ENCODE measurements at places on chromosomes 3 and 15. TPM values are rescaled to one million over a fixed set of nuclear protein-coding genes. Genes with fewer than 3 reads are reported as not detected.
A peak's percentile ranks its signal among the peaks of the same experiment; 100 is the strongest.

MFSD1 gene
- 108 TPM for total RNA-seq

DNA sequence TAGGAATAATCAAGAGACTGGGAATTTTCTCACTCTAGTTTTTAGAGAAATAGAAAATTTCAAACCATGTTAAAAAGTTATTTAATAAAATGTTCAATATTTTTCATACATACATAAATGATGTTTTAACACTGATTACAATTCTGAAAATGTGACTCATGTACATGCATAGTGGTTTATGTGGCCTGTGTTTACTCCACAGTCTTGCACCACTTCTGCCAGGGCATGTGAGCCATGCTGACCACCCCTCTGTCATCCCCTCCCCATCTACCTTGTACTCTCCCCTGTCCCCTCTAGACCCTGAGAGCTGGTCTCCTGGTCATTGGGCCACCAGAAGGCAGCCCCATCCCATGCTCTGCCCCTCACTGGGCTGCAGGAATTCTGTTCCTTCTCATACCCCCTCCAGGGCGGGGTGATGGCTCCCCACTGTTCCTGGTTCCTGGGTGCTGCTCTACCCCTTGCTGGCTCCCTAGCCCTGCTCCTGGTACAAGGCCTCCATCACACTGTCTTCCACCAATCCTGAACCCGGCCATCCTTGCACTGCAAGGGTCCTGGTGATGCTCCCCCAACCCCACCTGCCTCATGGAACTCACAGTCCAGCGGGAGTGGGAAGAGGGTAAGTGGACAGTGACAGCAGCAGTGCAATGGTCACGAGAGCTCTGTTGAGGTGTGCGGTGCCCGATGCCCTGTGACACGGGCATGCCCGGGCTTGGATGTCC, 24.2 kb upstream of the SLC41A3 start:
- no peak for DNase-seq

GRCh38 chr3:190497811-190498210, 16.1 kb upstream of the IL1RAP start:
- no peak for DNase-seq

GRCh38 chr3:54447427-54447826, 325.1 kb downstream of the CACNA2D3 start:
- DNase-seq: no peak

- no peak for DNase-seq
Measured at GRCh38 chr3:13884851-13885703, 5.2 kb upstream of the WNT7A start.

DNA sequence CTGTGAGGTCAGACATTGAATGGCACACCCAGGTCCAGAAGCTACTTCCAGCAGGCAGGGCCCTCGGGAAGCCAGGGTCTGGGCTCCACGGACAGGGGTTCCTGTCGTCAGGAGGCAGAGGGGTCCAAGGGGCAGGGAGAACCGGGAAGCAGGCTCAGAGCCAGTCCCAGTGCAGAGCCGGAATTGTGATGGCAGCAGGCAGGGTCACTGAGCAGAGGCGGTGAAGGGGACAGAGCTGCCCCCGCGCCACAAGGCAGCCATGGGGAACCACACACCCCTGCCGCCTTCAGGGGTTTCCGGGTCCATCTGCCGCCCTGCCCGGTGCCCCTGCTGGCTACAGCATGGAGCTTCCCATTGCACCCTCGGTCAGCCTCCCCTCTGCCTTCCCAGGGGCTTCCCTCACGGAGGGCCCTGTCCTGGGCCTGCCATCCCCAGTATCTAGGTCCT, 136.9 kb downstream of the NSMCE3 start:
- no peak for DNase-seq

GRCh38 chr15:93759629-93760028, 471.7 kb upstream of the MCTP2 start:
- no peak for DNase-seq

SEMA6D gene
- under 0.01 TPM for total RNA-seq

RTP3 gene
- total RNA-seq: not detected

- DNase-seq: peak; percentile 13
Measured at GRCh38 chr15:78726870-78727551, 84.3 kb downstream of the ADAMTS7 start.

- DNase-seq: no peak
Measured at GRCh38 chr3:137998121-137999042, 11.6 kb upstream of the CLDN18 start.

- DNase-seq: no peak
Measured at GRCh38 chr15:73694419-73694818, 10.2 kb downstream of the CD276 start.

- DNase-seq: no peak
Measured at GRCh38 chr3:183210862-183211341, 42.2 kb upstream of the B3GNT5 start.

DNA sequence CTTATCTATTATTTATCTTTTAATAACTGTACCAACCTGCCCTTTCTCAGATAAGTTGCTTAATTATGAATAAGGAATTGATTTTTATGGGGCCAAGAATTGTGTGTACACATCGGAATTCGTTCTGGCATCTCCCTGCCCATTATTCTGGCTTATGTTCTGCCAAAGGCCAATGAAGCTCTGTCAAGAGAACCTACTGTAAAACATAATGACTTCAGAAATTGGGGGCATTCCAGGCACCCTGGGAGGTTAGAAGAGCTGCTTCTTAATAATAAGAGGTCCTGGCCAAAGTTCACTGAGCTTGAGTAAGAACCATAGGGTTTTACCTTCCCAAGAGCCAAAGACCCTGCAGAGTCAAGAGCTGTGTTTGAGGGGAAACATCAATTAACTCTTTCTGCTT, 261.7 kb downstream of the SLC9A9 start:
- DNase-seq: no peak

GRCh38 chr15:74392451-74392830, 25.0 kb upstream of the CYP11A1 start:
- DNase-seq: no peak

GRCh38 chr3:126959921-126960603, 22.9 kb upstream of the PLXNA1 start:
- no peak for DNase-seq

DNA sequence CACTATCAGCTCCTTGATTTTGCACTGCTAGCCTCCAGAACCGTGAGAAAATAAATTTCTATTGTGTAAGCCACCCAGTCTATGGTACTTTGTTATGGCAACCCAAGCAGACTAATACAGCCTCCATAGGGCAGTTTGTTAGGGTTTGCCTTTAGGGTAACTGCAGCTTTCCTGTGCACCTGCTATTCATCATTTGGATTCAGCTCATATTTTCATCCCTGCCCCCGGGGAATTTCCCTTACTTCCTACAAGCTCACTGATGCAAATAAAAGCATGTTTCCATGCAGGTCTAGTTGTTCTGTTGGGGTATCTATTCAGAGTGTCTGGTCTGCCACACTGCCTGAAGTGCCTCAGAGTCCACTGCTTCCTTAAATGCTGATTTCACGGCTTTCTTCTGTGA, 48.6 kb upstream of the ATOSA start:
- DNase-seq: no peak

DNA sequence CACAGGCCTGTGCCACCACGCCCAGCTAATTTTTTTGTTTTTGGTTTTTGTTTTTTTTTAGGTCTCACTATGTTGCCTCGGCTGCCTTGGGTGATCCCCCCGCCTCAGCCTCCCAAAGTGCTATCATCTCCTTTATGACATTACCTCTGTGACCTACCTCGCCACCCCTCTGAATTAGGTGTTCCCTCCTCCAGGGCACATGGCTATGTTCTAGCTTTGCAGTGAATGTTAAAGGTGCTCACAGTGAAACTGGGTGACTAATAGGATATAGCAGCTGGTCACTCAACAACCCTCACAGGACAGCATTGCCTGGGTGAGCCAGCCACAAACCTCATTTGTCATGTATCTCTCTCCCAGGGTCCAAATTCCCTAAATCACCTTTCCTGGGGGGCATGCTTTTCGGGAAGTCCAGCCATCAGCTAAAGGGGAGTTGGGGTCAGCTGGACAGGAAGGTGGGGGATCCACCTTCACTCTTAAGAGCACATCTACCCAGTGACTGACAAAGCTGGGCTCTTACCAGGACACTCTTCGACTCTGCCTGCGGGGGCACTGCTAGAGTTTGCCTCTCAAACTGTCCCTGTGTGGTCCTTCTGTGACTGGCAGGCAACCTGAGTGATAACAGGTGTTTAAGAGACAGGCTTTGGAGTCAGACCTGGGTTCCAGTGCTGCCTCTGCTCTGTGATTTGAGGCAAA, 1.6 kb upstream of the TTLL3 start:
- peak; percentile 22 for DNase-seq

SEMA3F gene
- total RNA-seq: 1.1 TPM

- peak; percentile 57 for DNase-seq
Measured at GRCh38 chr3:111577798-111578685, 17.1 kb downstream of the ZBED2 start.

DNA sequence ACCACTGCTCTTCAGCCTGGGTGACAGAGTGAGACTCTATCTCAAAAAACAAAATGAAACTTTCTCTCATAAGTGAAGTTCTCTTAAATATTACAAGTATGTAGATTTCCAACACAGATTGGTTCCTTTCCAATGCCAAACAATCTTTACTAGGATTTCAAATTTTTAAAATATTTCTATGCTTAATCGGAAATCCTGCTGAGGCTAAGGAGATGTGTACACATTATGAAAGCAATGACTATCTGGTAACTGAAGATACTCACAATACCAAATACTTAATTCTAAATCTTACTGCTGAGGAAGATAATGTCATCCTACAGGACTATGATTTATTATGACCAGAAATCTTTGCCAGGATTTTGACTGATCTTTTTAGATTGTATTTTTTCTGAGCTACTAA, 255.6 kb upstream of the ZNF717 start:
- no peak for DNase-seq

- no peak for DNase-seq
Measured at GRCh38 chr3:88141458-88142083, 8.2 kb upstream of the C3orf38 start.

DNA sequence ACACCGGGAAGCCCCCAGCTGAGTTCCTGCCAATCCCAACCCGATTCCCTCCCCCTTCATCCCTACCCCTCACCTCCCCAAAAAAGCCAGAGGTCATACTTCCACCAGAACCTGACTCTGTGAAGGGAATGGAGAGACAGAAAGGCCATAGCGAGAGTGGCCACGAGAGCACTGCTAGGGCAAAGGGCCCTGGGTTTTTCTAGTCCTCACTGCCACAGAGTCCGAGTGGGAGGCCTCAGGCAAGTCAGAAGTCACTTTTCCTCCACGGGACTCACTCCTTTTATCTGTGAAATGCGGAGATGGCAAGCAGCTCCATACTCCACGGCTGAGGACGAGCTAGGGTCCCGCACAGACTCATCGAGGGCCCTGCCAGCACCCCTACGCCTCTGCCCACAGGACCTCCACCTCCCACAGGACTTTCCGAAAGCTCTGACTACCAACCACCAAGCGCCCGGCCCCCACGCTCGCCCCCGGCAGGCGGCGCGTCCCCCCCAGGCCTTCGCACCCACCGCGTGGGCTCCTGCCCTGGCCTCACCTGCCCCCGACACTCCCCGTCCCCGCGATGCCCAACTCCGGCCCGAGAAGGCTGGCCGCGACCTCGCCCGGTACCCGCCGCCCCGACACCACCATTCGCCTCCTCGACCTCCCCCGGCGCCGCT, 792 bp downstream of the ATP13A3 start:
- DNase-seq: no peak

SLC2A2 gene
- not detected for total RNA-seq

CYP11A1 gene
- not detected for total RNA-seq

- no peak for DNase-seq
Measured at GRCh38 chr3:51681453-51681852, 10.4 kb downstream of the TEX264 start.

DNA sequence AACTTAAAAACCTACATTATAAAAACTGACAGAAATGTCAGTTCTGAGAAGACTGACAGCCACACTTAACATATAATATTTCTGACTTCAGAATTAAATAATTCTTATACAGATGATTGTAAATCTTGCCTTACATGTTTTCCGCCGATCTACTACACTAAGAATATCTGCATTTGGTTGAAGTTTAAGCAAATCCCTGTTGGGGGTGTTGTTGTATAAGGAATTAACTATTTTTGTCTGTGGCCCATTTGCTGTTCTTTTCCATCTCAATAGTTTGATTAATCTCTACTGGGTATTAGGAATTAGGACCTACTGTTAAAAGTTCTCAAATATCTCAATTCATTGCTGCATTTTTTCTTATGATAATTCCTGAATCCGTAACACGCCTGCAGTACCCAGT, 838.3 kb upstream of the ROBO1 start:
- no peak for DNase-seq

DNA sequence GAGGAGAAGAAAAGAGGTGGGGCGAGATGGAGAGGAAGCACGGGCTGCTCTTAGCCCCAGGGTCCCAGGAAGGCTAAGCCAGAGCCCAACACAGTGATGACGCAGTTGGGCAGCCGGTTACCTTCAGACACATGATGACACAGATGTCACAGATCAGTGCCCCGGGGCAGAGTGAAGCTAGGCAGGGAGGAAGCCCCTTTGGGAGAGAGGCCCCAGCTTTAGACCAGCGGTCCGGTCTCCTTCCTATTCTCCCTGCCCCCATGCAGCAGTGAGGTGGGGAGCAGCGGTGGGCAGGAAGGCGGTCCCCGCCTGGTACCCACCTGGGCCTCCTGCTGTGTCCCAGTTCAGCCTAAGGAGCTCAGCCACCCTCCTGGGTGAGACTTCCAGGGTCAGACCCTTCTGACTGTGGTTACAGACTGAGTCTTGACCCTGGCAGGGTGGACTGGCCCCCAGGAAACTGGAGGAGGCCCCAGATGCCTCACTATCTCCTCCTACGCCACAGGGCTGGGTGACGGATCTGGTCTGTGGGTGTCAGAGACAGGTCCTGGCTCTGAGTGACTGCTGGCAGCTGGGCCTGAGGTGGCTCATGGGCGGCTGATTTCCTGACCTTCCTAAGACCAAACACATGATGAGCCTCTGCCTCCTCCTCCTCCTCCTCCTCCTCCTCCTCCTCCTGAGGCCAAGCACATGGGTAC, 38.8 kb upstream of the LINGO1 start:
- no peak for DNase-seq

FOXB1 gene
- total RNA-seq: not detected

ZPLD1 gene
- total RNA-seq: not detected

GRCh38 chr15:80662757-80663553, 32.2 kb upstream of the ABHD17C start:
- DNase-seq: no peak

DNA sequence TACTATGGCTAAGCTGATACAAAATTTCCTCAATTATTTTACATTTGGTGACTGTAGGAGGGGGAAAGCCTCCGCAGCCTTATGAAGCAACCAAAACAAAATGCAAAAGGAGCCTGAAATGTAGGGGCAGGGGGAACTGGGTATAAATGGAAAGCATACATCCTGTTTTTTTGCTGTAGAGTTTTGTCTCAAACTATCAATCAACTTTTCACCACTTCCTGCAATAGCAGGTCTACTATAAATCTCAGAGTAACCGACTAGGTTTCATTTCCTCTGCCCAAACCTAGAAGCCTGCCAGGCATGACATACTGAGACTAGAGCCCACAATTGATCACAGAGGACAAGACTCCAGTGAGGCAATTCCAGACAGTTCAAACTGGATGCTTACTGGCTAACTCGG, 91.3 kb downstream of the SHQ1 start:
- no peak for DNase-seq

GRCh38 chr15:58352026-58352929, 79.5 kb upstream of the LIPC start:
- no peak for DNase-seq

WNT7A gene
- not detected for total RNA-seq

All from hematopoietic multipotent progenitor cell (in vitro differentiated cells).